ENCODE measurements at places on chromosomes 5 and 9. TPM values are rescaled to one million over a fixed set of nuclear protein-coding genes. Genes with fewer than 3 reads are reported as not detected.

EFNA5 gene
- 2.1 TPM for total RNA-seq

ANKRD18B gene
- total RNA-seq = not detected

CNTFR gene
- not detected for total RNA-seq

PCDHGA2 gene
- total RNA-seq = 3.9 TPM

LHX3 gene
- not detected for total RNA-seq

PRR16 gene
- 4.4 TPM for total RNA-seq

SGCD gene
- 11.7 TPM for total RNA-seq

UBE2QL1 gene
- 0.25 TPM for total RNA-seq

ITK gene
- not detected for total RNA-seq

RNF208 gene
- 0.45 TPM for total RNA-seq

DAB2 gene
- 217 TPM for total RNA-seq

SPATA31D4 gene
- total RNA-seq = not detected

DIRAS2 gene
- 1.6 TPM for total RNA-seq

SLC36A3 gene
- total RNA-seq = not detected

TSSK1B gene
- 1.4 TPM for total RNA-seq

Data from fibroblast of the aortic adventitia (primary cell).